SK-N-SH (cell line): ENCODE measurements at places on chromosomes 2 and 18. TPM values are rescaled to one million over a fixed set of nuclear protein-coding genes. Genes with fewer than 3 reads are reported as not detected.

- no peaks in the 10 kb centered on the region for H3K36me3 ChIP-seq
- H3K27me3 ChIP-seq, result no peaks in the 10 kb centered on the region
Measured at GRCh38 chr2:65917986-65918385, 485.6 kb upstream of the SPRED2 start.

GRCh38 chr2:189900726-189901125, 116.5 kb downstream of the PMS1 start:
- no peak overlapping the region for H3K27ac ChIP-seq
- H3K27me3 ChIP-seq, result no peaks in the 10 kb centered on the region
- no peak overlapping the region for H3K4me3 ChIP-seq
- no peaks in the 10 kb centered on the region; the same call in 1 of the 2 replicates for H3K4me1 ChIP-seq

- peaks cover 45% of the 10 kb centered on the region for H3K4me1 ChIP-seq
- no peak overlapping the region for H3K4me3 ChIP-seq
- peak overlapping the region; percentile 91 for H3K27ac ChIP-seq
- H3K27me3 ChIP-seq, result no peaks in the 10 kb centered on the region
Measured at GRCh38 chr18:8793445-8794155, 88.2 kb downstream of the MTCL1 start.

DNA sequence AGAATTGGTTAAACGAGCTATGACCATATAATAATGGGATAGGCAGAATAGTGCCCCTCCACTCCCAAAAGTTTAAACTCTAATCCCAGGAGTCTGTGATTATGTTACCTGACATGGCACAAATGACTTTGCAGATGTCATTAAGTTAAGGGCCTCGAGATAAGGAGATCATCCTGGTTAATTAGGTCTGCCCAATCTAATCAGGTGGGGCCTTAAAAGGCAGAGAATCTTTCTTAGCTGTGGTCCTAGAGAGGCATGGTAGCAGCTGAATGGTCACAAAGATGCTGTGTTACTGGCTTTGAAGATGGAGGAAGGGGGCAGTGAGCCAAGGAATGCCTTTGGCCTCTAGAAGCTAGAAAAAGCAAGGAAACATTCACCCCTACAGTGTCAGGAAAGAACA, 31.1 kb downstream of the TACR1 start:
- no peak for DNase-seq
- H3K4me3 ChIP-seq, result no peak overlapping the region
- no peak overlapping the region for H3K27ac ChIP-seq
- no peaks in the 10 kb centered on the region; the same call in 1 of the 2 replicates for H3K27me3 ChIP-seq

DNA sequence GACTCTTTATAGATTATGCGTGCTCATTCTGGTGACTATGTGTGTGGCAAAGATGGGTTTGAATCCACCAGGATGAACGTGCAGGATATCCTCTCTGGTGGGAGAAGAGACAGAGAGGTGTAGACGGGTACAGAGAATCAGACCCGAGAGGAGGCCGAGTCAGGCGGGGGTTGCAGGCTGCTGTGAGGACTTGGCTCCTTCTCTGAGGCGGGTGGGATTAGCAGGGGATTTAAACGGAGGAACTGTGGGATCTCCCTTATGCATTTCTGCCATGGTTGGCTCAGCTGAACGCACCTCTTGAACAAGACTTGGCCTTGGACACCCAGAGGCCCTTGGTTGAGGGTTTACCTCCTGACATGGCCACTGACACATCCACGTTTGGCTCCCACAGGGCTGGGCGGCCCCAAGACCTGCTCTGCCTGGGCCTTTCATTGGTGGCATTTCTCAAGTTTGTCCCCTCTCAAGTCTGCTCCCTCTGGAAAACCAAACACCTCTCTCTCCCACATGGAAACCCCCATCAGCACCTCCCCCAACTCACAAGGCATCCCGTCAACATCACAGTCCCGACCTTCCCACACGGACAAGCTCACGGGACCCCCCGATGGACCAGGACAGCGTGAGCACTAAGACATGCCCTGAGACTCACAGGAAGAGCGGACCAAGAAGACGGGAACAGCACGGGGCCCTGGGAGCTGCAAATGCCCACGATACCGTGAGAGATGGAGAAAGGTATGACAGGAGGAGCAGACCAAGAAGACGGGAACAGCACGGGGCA, 158.3 kb downstream of the RTP5 start:
- DNase-seq, result no peak
- no peaks in the 10 kb centered on the region for H3K4me1 ChIP-seq
- peaks cover 31% of the 10 kb centered on the region; the same call in 1 of the 2 replicates for H3K27me3 ChIP-seq
- no peak overlapping the region for H3K4me3 ChIP-seq

DNA sequence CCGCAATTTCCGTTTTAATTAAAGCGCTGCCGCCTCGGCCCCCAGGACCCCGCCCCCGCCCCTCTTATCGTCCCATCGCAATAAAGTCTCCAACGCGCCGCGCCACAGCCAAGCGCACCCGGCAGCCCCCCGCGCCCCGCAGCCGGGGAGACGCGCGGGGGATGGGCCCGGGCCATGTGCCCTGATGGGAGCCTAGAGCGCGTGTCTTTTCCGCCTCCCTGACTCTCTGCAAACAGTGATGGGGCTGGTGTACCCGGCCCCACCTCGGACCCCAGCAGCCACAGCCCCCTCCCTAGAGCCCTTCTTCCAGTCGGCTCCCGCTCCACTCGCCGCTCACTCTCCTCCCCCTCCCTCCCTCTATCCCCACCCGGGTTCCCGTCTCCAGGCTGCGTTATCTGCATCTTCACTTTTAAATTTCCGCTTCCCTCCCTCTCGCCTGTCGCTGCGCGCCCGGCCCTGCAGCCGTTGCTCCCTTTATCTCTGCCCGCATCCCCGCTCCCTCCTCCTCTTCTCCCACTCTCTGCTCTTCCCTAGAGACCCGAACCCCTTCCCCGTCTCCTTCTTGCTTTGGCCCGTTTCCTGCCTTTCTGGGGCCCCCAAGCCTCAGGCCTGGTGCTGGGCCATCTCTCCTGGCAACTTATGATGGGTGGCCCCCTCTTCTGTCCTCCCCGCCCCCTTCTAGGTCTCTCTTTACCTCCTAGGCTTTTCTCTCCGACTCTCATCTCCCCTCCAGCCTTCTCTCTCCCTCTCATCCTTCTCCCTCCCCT, 524 bp upstream of the FEV start:
- DNase-seq, result peak; percentile 90
- H3K4me3 ChIP-seq, result peak overlapping the region; percentile 45
- peak overlapping the region; percentile 89 for H3K27ac ChIP-seq
- no peaks in the 10 kb centered on the region for H3K36me3 ChIP-seq

DNA sequence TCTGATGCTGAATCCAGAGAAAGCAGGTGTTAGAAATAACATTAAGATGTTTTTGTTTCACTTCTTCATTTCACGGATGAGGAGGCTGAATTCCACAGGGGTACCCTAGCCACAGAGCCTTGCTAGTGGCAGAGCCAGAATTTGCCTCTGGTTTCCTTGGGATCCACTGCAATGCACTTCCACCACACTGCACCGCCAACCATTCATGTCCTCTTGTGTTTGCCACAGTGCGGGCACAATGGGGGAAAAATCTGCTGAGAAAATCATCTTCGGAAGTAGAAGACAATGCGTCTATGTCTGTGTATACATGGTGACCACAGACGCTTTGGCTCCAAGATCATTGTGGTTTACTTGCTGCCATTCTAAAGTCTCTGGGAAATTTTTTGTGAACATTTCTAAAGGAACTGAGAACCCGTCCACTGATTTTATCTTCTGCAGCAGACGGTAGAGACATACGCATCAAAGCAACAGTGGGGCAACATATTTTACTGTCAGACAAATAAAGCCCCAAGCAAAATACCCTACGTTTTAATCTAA, 14.9 kb downstream of the ICOS start:
- no peaks in the 10 kb centered on the region for H3K27me3 ChIP-seq
- DNase-seq, result no peak
- no peaks in the 10 kb centered on the region for H3K36me3 ChIP-seq
- no peak overlapping the region for H3K4me3 ChIP-seq
- H3K27ac ChIP-seq, result no peak overlapping the region

DNA sequence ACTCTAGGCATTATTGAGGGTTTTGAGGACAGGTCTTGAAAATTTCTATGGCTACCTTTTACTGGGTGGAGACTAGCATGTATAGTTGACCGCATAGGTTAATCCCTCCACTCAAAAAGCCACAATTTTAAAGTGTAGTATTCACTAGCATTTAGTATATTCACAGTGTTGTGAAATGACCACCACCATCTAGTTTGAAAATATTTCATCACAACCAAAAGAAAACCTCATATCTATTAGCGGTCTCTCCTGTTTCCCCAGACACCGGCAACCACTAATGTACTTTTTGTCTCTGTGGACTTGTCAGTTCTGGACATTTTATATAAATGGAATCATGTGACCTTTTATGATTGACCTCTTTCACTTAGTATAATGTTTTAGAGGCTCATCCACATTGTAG, 53.9 kb downstream of the MSH2 start:
- no peak for DNase-seq
- H3K4me3 ChIP-seq, result no peak overlapping the region
- no peaks in the 10 kb centered on the region for H3K4me1 ChIP-seq
- no peaks in the 10 kb centered on the region for H3K27me3 ChIP-seq

GRCh38 chr2:172215936-172216335, 113.2 kb upstream of the DLX2 start:
- DNase-seq, result no peak
- no peak overlapping the region for H3K27ac ChIP-seq
- H3K27me3 ChIP-seq, result no peaks in the 10 kb centered on the region
- no peaks in the 10 kb centered on the region for H3K4me1 ChIP-seq

DNA sequence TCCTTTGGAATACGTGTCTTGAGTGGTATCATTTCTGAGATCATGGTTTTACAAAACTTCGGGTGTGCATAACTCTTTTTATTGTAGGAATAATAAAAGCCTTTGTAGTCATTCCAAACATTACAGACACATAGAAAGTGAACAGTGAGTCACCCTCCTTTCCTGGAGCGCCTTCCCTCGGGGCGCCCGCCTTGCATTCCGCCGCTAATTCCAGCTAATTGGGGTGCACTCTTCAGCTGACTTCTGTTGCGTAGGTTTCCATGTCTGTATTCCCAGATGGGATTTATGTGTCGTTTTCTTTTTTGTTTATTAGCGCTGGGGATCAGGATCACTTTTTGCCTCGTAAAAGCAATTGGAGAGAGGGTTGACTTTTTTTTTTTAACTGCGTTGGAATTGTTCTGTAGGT, 18.7 kb downstream of the SH3BP4 start:
- DNase-seq, result no peak
- H3K4me1 ChIP-seq, result peaks cover 53% of the 10 kb centered on the region
- H3K4me3 ChIP-seq, result no peak overlapping the region
- peaks cover 13% of the 10 kb centered on the region for H3K36me3 ChIP-seq

DNA sequence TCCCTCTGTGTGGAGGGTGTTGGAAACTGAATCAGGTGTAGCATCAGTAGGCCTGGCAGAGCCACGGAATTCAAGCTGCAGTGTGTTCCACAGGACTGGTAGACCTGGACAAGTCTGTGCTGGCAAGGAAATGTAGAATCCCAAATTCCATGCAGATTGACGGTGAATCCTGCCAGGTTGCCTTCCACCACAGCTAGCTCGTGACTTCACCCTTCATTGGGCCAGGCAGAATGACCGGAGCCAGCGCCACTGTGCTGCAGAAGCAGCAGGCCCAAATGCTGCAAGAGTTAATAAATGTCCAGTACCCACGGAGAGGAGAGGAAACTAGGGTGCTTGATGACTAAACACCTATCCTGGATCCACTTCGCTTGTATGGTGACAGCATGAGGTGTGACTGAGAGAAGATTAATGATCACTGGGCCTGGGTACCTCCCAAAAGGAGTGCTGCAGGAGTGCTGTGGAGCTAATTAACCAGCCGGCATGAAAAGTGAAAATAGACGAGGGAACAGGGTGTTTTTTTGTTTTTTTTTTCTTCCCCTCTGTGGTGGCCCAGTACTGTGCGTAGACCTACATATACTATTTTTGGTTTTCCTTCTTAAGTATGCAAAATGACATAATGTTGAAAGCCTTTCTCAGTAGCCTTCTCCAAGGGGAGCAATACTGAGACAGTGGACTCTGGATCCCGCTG, 122.2 kb downstream of the TANC1 start:
- peak overlapping the region; percentile 89 for H3K27ac ChIP-seq
- peaks cover 27% of the 10 kb centered on the region for H3K4me1 ChIP-seq
- no peaks in the 10 kb centered on the region for H3K27me3 ChIP-seq
- peaks cover 3% of the 10 kb centered on the region; the same call in 1 of the 2 replicates for H3K36me3 ChIP-seq
- H3K4me3 ChIP-seq, result no peak overlapping the region; the same call in 1 of the 2 replicates

DNA sequence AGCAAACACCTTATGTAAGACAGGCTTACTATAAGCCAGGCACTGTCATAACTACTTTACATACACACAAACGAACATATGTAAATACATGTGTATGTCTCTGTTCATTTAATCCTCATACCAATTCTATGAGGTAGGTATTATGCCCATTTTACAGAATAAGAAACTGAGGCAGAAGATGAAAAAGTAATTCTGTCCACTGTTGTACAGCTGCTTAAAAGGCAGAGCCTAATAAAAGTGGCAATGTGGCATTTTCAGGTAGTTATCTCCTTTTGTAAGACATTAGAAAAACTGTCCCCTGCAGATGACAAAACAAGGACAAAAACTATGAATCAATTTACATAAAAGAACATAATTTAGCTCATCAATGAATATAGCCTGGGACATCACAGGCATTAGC, 69.9 kb downstream of the PLEKHM3 start:
- H3K27ac ChIP-seq, result no peak overlapping the region
- no peak overlapping the region for H3K4me3 ChIP-seq
- DNase-seq, result no peak
- no peaks in the 10 kb centered on the region for H3K27me3 ChIP-seq
- H3K36me3 ChIP-seq, result no peaks in the 10 kb centered on the region
- no peaks in the 10 kb centered on the region for H3K4me1 ChIP-seq

ALMS1 gene
- 7.0 and 7.1 TPM in 2 replicates for polyA plus RNA-seq

MAP2 gene
- polyA plus RNA-seq, result 7.8 and 11.1 TPM in 2 replicates

CXCR4 gene
- polyA plus RNA-seq, result 0.48 and 1.3 TPM in 2 replicates
